CD4-positive, alpha-beta T cell treated with Interleukin-4 for 1 hour (primary cell): ENCODE measurements at places on chromosomes 3 and 15.

GRCh38 chr3:36058404-36059030 lies 321.8 kb upstream of the STAC start:
- no peak for DNase-seq

GRCh38 chr3:165835431-165835830 lies 1.8 kb downstream of the BCHE start:
- no peak for DNase-seq

DNA sequence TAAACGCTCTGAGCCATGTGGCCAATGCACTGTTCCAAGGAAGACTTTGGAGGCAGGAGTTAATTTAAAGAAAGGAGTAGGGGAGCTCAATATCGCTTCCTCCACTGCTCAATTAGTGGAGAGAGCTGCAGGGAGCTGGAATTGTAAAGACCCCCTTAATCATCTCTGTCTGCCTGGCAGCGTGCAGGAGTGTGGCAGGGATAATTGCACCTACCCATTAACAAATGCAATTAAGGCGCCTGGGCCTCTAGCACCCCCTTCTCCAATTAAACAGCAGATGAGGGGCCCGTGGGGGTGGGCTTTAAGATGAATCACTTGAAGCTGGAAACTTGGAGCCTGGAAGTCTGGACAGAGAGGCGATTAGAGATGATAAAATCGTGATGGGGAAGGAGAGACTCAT lies 61.7 kb upstream of the GLCE start:
- DNase-seq = no peak

DNA sequence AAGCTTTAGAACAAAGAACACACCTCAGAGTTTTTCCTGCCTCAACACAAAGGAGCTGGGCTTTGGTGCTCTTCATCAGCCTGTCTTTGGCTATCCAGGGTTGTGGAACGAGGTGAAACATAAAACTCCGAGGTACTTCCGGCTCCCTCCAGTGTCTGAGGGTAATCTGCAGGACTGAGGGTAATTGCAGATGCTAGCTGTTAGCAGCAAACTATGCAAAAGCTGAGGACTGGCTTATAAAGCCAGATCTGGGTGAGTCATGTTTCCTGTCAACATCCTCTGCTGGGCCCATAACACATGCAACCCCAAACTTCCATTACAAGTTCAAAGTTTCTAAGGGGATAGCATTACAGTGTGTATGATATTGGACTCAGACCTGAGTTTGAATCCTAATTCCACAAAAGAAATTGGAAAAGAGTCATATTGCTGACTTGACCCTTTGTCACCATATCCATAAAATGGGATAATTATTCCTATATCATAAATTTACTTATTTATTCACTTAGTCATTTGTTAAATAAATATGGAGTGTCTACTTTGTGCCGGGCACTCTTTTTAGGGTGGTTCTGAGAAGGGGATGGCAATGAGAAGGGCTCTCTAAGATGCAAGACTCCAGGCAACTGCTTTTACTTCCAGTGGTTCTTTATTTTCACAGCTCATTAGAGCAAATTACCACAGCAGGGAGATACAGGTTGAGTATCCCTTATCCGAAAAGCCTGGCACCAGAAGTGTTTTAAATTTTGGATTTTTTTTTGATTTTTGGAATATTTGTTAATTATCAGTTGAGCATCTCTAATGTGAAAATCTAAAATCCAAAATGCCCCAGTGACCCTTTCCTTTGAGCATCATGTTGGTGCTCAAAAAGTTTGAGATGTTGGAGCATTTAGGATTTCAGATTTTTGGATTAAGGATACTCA lies 9.5 kb upstream of the TRIM69 start:
- DNase-seq = peak; percentile 93

GRCh38 chr15:80404057-80404760 lies at the start of gene ARNT2:
Gene ARNT2 (plus strand): TSS chr15:80404382. CDS start chr15:80404516, 134 bp downstream.
- DNase-seq = no peak

DNA sequence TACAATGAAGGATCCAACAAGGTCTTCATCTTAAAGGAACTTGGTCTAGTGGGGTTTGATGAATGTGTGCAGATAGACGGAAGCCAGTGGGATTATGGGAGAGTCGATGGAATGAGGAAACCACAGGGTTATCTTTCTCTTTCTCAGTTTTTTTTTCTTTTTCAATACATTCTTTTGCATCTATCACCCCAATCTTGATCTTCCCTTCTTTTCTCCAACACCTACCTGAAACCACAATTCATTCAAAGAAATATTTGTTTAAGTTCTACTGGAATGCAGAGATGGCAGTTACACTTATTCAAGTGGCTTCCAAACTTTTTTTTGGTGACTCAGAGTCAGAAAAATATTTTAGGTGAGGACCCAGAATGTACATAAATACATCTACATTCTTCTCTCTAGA lies 1.7 kb downstream of the TMEM212 start:
- DNase-seq = no peak

DNA sequence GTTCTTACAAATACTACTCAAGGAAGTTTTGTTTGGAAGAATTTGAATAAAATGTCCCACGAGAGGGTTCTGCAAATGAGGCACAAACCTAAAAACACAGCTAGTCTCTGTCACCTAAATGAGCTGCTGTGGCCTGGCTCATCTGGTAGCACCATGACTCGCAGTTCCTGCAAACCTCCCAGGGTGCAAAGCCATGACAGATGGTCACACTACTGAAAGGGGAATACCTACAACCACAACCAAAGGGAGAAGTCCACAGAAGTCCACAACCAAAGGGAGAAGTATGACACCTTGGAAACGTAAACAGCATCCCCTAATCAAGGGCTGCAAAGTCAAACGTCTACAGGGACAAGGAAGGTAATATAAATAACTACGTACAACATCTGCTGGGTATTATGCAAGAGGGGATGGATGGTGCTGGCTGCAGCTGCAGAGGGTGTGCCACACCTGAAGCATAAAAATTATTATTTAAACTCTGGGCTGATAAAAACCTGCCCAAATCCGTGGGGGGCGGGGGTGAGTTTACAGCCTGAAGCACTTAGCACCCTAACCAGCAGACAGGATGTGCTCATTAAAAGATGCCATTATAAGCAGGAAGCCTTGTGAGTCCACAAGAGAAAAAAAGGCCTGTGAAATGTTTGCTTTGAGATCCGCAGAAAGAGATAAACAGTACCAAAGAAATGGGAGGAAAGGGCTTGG lies 184.0 kb downstream of the MAGI1 start:
- no peak for DNase-seq

DNA sequence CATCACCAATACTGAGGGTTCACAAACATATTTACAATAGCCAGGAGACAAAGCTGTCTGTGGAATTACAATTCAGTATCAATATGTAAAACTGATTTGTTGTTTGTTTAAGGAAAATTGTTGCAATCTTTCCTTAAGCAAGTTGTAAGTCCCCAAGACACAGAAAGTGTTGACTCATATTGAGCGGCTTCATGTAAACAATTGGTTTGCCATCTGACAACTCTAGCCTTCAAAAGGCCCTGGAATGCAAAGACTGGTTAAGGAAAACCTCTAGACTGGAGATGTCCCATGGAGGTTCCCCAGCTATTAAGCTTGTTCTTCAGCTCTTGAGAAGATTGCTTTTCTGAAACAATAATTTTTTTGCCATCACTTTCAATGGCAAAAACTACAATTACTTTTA lies 283.7 kb upstream of the PROK2 start:
- no peak for DNase-seq

- no peak for DNase-seq
Observed at GRCh38 chr15:29822100-29822683, at the start of gene TJP1. Gene TJP1 (minus strand): TSS chr15:29822468. CDS start chr15:29822028, 440 bp downstream.

DNA sequence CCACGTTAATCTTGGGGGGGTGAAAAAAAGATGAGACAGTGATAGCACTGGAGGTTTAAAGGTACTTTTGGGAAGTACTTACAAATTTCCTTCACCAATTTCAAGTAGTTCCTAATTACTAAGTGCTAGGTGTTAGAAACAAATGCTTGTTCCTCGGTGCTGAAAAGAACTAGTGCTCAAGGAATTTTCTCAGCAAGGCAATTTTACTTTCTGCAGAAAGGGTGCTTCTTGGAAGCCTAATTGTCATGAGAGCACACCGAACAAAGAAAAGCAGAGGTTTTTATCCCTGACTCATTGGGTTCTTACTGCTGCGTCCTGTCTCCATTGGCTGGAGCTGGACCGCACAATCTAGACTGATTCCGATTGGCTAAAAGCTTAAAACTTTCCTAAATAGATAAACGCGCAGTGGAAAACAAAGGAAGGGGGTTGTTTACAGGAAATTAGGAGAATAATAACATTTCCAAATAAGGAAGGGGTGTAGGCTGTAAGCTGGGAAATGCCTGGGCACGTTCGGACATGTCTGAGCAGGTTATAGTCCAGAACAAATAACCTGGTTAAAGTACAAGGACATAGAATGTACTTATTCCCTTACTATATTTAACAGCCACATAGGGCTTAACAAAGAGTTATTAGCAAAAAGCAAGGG lies 49.6 kb downstream of the CHD2 start:
- no peak for DNase-seq

DNA sequence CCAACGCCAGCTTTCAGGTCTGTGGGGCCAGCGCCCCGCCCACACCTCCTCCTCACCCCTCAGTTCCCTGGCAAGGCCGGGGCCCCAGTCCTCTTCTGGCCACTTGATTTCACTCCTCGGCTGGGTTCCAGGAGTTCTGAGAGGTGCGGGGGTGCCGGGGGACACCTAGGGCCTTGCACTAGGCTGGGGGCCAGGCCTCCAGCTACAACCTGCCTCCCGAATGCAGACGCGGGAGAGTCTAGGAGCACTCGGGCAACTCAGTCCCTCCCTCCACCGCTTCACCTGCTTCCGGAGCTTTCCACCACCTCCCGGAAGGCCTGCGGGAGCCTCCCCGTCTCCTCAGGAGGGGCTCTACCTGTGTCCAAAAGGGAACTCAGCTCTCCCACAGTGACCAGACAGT lies 35.6 kb downstream of the TNK2 start:
- DNase-seq = no peak

DNA sequence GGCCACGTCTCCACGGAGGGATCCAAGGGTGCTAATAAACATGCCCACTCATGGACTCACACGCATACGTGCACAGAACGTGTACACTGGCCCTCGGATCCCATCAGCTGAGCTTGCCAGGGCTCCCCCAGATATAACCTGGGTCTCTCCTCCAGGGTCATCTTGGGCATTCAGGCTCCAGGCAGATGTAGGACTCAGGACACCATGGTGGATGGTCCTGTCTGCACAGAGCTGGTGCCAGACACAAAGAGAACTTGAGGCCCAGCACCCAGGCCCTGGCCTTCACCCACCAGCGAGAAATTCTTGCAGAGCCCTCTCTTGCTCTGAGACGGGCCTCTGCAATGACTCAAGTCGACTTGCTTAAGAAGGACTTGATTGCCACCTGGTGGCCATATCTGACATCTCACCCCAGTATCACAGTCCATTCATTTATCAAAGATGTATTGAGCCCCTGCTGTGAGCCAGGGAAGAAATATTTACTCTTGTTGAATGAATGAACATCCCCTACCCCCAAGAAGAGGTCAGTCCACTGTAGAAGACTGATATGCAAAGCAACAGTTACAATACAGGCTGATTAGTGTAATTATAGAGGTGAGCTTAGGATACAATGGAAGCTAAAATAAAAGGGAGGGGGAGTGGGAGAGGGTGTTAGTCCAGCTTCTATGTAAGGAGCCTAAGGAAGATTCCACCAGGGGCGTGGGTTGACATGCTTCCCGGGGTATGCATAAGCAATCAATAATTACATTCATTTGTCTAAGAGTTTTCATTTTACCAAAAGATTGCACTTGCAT lies 34.2 kb upstream of the VPS8 start:
- DNase-seq = peak; percentile 89

DNA sequence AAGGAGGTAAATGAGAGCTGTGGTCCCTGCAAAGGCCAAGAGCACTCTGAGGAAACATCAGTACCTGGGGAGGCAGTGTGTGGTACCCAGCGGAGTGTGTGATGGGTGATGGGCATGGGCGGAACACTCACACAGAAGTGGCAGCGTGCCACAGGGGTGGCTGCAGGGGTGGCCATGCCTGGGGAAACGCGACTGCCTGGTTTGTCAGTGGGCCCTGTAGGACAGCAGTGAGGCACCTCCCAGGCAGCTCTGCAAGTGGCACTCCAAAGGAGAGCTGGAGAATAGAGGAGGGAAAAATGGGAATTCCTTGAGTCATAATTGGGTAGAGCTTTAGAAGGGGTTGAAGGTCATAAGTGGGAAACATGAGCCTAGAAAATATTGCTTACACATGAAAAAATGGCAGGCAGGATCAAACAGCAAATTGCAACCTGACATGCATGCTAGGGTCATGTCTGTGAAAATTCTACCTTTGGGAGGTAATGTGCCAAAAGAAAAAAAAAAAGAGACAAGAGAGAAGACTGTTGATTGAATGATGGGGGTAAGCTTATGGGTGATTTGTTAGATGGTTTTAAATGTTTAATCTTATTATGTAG lies 138.4 kb downstream of the RPLP1 start:
- no peak for DNase-seq

GRCh38 chr3:185024406-185024805 lies 128.5 kb downstream of the C3orf70 start:
- no peak for DNase-seq

- DNase-seq = no peak
Observed at GRCh38 chr3:149528340-149528650, 53.8 kb downstream of the TM4SF4 start.

DNA sequence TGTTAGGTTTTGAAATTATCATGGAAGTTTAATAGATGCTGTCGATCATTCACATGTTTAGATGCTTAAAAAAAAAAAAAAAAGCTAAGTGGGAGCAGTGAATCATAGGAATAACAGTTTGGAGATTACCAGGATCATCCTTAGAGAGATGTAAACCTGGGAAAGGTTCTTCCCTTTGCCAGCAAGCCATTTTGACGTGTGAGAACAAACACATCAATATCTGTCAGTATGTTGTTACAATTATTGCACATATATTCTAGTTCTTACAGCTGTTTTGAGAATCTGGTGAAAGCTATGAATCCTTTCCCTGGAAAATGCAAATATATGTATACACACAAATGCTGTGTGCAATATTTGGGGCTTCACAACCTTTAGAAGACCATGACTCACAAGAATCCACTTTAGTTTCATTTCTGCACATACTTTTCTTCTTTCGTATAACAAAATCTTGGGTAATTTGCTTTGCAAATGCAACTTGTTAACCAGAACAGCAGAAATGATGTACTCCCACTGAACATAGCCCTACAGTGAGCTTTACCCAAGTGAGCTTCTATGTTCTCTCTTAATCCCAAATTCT lies 12.0 kb downstream of the NFKBIZ start:
- peak; percentile 48 for DNase-seq

DNA sequence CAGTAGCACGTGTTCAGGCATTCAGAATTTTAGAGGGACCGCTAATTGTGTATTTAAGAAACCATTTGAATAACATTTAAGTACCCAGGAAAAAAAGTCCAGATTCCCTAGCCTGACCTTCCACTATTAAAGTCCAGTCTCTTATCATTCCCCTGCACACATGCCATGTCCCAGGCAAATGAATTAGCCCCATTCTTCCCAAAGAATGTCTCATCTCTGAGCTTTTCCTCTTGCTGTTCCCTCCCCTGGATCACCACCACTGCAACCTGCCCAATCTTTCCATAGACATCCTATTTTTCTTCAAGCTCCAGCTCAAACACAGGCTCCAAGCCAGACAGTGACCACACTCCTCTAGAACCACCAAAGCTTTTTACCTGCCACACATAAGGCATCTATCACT lies 25.9 kb downstream of the PLD1 start:
- no peak for DNase-seq

GRCh38 chr3:22581007-22581406 lies 622.1 kb upstream of the UBE2E2 start:
- DNase-seq = no peak

- DNase-seq = no peak
Observed at GRCh38 chr15:37425541-37425940, 325.2 kb upstream of the MEIS2 start.
